Activated T-helper 17 cell treated with anti-CD3 and anti-CD28 coated beads, Interleukin-2, amount 50 U/mL, for 72 hours (primary cell): ENCODE measurements at places on chromosomes 3 and 15. TPM values are rescaled to one million over a fixed set of nuclear protein-coding genes. Genes with fewer than 3 reads are reported as not detected.

DNA sequence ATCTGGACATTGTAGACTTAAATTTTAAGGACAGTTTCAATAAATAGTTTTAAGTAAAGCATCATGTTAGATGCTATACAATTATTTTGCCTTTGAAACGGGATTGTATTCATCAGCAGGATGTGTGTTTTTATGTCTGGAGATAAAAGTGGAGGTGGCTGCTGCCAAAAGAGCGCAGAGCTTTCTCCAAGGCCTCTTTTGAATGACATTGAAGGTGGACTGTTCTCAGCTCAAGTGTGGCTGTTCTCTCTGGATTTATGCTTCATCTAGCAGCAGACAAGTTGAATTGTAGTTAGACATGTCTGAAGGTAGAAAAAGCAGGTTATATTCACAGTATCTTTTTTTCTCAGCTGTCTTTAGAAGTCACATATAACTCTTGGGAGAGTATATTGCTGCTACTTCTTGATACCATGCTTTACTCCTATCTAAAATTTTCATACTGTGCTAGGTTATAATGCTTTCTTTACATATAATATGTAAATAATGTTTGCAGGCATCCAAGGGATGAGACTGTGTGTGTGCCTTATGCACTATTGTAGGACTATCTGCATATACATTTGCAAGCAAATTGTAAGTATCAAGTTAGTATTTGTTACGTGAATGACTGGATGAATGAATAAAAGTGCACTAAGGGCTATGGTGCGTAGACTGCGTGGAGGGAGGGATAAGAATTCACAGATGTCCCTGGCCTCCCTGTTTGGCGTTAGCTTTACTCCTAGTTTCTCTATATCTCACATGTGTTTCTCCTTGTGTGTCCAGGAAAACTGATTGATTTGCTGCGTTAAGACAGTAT, 340.1 kb downstream of the NAALADL2 start:
- no peak for ATAC-seq

DNA sequence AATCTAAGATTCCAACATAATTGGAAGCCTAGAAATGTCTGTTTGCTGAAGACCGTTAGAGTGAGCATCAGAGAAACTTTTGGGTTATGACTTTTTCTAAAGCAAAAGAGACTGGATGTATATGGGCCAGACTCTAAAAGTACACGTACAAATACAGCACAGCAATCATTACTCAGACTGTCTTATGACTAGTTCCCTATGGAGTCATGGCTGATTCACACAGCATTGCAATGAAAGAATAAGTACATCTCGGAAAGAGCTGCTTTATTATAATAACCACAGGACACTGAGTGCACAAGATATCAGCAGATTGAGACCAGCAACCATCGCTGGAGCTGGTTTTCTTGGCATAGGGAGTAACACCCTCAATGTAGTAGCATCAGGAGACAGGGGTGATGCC, 618.6 kb downstream of the NLGN1 start:
- ATAC-seq: no peak

- no peak for ATAC-seq
These were observed 640.4 kb upstream of the ARPP21 start for GRCh38 chr3:34998902-34999301.

- no peak for ATAC-seq
These were observed 85.3 kb upstream of the ADAMTS9 start for GRCh38 chr3:64773137-64773536.

MYRIP gene
- total RNA-seq: not detected

GRCh38 chr3:62798000-62798399, 77.2 kb downstream of the CADPS start:
- no peak for ATAC-seq

SCN11A gene
- 0.21 TPM for total RNA-seq

GRCh38 chr3:98746882-98747281, 16.3 kb upstream of the ST3GAL6 start:
- no peak for ATAC-seq

DNA sequence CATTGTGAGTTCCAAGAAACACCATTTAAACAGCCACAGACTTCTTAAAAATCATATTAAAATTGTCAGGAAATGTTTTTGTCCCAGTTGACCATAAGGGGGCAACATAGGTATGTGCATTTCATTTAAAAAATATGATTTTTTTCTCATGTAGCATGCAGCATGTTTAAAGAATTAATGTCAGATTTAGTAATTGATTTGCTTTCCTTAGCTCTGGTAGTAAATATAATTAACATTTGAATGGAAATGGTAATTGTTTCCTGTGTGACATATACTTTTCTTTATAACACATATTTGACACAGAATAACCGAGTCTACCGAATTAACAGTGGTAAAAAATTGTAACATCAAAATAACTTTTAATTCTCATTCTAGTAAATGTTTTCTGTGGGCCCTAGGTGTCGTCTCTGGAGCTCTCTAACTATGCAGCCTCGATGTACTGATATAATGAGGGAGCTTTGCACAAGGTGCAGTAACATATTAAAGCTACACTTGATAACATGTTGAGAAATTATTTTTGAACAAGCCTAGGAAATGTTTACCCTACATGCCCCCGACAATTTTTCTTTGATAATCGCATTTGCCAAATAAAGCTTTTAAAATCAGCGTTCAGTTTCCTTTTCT, 34.9 kb downstream of the NXPE3 start:
- ATAC-seq: no peak
